ENCODE measurements at places on chromosomes 5 and 9.

- DNase-seq = no peak
Observed at GRCh38 chr9:19768798-19769197, 20.0 kb downstream of the SLC24A2 start.

- no peak for DNase-seq
Observed at GRCh38 chr5:88878976-88879375, 4.0 kb downstream of the MEF2C start.

DNA sequence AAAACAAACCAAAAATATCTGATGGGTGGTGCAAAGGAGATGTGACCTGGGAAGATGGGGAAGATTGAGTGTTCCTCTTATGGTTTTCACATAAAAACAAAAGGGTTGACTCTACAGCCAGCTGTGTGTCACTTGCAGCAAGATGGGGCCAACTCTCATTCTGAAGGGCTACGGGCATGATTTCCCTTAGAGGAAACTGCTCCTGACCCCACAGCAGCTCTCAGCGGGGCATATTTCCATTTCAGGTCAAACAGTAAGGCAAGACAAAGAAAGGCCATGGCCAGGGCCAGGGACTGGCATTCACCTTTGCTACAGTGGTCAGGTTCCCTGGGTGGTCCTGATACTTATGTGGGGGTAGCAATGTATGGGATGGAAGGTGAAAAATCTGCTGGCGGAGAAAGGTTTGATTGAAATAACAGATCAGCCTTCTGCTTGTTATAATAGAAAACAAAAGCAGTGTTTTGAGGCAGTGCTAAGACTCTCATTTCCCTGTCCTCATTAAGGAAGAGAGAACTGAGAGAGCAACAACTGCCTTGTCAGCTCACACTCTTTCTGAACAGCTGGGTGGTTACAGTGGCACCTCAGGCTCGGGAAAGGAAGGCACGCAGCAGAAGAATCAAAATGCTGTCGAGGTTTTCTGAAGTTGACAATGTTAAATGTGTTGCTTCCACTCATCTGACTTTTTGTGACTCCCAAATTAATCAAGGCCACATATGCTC is 120.7 kb upstream of the PCA3 start:
- DNase-seq = no peak

- no peak for DNase-seq
Observed at GRCh38 chr9:81754245-81754644, 64.9 kb upstream of the TLE1 start.

GRCh38 chr5:101932599-101932998 is 363.5 kb downstream of the SLCO4C1 start:
- no peak for DNase-seq

- peak; percentile 10 for DNase-seq
Observed at GRCh38 chr9:87324613-87325194, 173.0 kb upstream of the DAPK1 start.

DNA sequence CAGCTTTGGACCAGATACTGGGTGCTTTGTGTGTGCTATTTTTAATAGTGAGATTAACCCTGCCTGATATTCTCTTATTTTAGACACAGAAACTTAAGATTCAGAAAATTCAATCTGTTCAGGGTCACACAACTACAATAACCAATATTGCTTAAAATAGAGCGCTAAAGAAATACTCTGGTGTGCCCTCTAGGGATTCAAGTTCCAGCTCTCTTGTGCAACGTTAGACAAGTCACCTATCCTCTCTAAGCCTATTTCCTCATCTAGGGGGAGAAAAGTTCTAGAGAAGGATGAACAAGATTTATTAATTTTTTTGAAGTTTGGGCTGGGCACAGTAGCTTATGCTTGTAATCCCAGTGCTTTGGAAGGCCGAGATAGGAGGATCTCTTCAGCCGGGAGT is 2.1 kb upstream of the SCAI start:
- no peak for DNase-seq

DNA sequence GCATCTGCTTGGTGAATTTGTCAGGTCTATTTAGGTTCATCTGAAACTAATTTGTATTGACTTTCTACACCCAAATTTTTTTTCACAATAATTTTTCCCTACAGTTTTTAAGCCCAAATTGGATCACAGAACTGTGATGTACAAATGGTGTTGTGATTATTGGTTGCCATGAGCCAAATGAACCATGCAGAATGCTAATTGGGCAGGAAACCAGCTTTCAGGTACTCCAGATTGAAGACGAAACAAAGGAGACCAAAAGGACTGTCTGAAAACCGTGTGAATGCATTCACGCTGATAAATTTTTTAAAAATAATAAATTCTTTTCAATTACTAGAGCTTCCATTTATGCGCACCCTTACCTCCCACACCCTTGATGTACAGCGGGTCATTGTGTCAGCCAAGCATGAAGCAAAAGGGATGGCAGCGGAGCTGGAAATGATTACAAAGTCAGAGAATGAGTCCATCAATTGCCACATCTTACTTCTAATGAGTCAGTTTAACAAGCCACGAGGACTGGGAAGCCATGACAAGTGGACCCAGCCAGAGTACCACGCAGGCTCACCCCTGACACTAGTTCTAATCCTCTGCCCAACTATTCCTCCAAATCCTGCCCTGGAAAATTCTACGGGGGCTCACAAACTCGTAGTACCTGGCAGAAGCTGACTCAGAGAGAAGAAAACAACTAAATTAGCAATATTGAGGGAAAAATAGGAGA is 66.5 kb downstream of the SEMA6A start:
- no peak for DNase-seq

DNA sequence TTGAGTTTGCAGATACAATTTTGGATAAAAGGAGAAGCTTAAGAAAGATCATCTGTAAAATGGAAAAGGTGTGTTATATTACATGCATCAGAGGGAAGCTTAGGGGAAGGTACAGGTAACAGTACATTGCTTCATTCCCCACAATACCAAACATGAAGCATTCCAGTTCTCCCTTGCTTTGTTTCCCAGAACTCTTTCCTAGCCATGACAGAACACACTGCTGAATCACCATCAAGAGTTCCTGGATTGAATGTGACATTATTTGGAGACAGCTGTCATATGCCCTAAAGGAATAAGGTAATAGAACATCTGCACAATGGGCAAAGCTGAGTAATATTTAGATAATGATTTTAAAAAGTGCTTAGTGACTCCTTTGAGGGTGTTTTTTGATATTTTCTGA is 303.5 kb upstream of the ST8SIA4 start:
- no peak for DNase-seq
